Fibroblast of villous mesenchyme (primary cell): ENCODE measurements at places on chromosomes 1 and 21. TPM values are rescaled to one million over a fixed set of nuclear protein-coding genes. Genes with fewer than 3 reads are reported as not detected.

DNA sequence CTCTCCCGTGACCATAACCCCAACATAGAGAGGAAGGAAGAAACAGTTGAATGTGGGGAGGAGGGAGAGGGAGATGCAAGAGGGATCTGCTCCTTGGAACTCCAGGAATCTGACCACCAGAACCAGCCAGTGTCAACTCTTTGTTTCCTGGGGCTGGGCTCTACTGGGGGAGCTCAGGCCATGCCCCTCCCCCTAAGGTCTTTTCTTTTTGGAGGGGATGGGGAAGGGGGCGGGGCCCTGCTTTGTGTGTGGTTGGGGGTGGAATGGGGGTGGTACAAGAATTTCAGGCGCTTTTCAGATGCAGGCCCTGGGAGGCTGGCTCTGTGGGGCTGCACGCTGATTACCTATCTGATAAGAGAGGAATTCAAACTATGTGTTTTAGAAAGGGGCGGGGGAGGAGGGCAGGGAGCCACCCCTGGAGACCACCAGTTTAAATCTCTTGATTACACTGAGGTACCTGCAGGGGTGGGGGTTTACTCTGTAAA is 8.3 kb downstream of the LIN28A start:
- no peak for DNase-seq

Gene KRTAP13-2
- not detected in 2 replicates for total RNA-seq

Gene IL24
- 0.86 and 2.6 TPM in 2 replicates for total RNA-seq

GRCh38 chr1:4694492-4694891 is 40.1 kb downstream of the AJAP1 start:
- DNase-seq: no peak

DNA sequence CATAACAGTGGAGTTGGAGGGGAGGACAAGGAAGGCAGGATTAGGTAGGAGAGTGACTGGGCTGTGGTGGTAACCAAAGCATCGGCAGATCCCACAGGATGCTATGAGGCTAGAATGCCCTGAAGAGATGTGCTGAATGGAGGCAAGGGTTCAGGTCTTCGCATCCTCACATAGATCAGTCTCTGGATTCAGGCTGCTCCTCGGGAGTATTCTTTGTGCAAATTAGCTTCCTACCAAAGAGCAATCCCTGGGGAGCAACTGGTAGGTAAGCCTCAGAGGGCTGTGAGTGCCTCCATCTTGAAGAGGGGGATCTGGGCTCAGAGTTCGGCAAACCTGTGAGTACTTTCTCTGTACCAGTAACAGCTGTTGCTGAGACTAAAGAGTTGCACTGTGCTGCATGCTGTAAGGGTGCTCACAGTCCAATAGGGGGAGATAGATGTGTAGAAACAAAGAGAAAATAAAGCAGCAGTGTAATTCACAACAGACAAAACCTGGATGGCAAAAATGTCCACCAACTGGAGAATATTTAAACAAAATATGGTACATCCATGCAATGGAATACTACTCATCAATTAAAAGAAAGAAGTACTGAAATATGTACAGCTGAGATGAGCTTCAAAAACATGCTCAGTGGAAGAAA is 322.4 kb upstream of the DEPDC1 start:
- peak; percentile 4 for DNase-seq

Gene CDK11B
- 5.2 and 6.0 TPM in 2 replicates for total RNA-seq

DNA sequence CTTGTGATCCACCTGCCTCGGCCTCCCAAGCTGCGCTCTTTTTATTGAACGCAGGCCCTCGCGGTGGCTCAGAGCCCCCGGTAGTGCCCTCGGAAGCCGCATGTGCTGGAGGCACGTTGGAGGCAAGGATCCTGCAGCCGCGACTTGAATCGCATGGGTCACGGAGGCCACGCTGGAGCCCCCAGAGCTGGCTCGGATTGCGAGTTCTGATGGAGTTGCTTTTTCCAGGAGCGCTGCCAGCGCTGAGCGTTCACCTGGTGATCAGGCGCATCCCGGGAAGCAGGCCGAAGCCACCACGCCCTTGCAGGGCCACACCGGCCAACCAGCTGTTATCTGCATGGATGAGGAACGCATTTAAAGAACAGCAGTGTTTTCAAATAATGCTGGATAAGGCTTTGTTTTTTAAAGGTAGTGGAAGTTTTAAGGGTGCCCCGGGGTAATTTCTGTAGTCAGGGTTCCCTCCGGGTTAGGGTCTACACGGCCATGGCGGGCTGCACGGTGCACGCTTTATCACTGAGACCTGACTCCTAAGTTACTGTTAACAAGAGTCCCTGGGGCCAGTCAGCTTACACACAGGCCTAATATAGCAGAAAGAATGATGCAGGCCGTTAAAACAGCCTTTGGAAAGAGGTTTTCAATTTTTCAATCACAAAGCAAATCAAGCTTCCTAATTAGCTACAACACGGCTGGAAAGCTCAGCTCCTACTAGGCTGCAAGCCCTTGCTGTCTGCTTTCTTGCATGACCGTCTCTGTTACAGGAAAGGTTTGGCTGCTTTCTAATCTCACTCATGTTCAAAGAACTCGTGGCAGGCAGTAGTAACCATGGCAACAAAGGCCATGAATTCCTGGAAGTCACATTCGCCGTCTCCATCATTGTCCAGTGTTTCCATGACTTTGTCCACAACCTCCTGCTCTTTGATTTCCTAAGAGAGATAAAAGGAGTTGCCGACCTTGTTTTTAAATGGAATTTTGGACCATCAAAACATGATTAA is 6.0 kb downstream of the S100B start:
- DNase-seq: peak; percentile 81

DNA sequence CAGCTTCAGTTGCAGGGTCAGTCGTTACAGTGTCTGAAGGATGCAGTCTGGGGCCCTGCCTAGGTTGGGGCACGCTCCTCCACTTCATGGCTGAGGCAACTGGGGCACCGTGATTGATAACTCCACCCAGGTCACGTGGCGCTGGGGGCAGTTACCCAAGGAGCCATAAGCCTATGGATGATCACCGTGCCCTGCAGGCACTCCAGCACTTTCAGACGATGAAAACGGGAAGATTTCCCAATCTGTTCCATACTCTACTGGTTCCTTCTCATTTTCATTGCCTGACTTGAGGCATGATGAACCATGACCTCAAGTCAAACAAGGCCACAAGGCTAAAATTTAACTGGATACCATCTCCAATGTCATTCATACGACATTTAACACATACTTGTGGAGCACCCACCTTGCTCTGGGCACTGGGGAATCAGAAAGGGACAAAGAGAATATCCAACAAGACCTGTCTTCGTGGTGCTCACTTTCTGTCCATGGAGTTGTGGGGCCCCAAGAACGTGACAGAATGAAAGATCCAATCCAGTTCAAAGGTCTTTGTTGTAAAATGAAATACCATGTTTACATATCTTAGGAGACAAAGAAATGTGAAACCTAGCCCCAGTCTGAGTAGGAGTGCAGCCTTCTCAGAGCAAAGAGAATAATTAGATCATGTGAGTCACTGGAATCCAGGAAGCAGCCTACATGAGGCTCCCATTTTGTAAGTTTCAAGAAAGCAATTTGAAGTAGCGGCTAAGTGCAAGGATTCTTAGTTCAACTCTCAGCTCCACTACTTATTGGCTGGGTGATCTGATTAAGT is 39.4 kb upstream of the SPOCD1 start:
- DNase-seq: peak; percentile 74

Gene FMO2
- 0.97 and 1.7 TPM in 2 replicates for total RNA-seq

Gene ATP6V1G3
- total RNA-seq: 0.43 TPM in 1 of 2 replicates, not detected in the other

Gene DPYD
- total RNA-seq: 22.5 and 48.4 TPM in 2 replicates

Gene CD101
- total RNA-seq: under 0.01 TPM in 2 replicates

Gene MTARC1
- total RNA-seq: 1.7 and 2.3 TPM in 2 replicates

GRCh38 chr1:224264321-224264720 is 65.7 kb downstream of the NVL start:
- no peak for DNase-seq

- DNase-seq: no peak
Observed at GRCh38 chr1:212920246-212920645, 30.1 kb upstream of the VASH2 start.
